Activated CD8-positive, alpha-beta memory T cell treated with anti-CD3 and anti-CD28 coated beads for 1 hour (primary cell): ENCODE measurements at places on chromosomes 13 and 19.

- no peak for DNase-seq
Observed at GRCh38 chr13:88248393-88248792, 577.2 kb downstream of the SLITRK5 start.

- no peak for DNase-seq
Observed at GRCh38 chr19:33296488-33296971, 5.8 kb downstream of the CEBPA start.

- no peak for DNase-seq
Observed at GRCh38 chr13:45705918-45706317, 3.8 kb downstream of the CBY2 start.

DNA sequence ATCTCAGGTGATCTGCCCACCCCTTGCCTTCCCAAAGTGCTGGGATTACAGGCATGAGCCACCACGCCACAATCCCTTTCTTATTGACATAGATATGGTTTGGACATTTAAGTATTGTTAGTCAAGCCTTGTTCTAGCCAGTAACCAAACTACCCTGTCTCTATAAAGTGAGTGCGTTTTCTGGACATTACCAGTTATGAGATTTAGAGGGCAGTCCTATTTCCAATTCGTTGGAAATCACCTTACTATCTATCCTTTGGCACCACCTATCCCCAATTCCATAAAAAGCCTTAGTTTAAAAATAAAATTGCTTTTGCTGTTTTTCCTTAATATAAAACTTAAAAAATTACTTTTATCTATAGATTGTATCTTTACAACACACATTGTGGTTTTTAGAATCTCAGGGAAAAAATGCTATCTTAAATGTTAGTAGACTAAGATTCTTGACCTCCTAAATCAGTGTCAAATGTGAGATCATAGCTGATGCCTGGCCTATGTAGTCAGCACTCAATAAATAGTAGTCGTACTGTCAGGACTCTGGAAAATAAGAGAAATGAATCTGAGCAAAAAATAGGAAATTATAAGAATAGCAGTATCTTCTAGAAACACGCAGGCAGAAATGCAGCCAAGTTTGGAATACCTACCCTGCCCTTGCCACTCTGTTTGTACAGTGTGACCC is 57.0 kb downstream of the NUFIP1 start:
- no peak for DNase-seq

GRCh38 chr19:7006135-7006704 is 15.0 kb downstream of the MBD3L2B start:
- no peak for DNase-seq

GRCh38 chr19:52694921-52695320 is 39.9 kb downstream of the ZNF611 start:
- DNase-seq: no peak

DNA sequence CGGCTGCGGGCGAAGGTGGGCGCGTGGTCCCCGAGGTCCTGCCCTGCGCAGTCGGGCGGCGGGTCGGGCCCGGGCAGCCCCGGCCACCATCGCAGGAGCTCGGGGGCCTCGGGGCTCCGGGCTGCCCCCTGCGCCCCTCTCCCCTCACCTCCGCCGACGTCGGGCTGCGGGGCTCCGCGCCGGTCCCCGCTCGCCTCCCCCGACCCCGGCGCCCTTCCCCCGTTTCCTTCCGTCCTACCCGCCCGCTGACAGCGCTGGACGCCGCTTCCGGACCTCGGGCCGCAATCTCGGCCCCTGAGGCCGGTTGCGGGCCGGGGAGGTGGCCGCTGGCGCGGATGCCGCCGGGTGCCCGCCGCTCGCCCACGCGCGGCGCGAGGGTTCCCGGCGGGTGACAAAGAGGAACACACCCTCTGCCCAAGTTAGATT is 720 bp downstream of the FARP1 start:
- no peak for DNase-seq

GRCh38 chr13:51015973-51016372 is 95.1 kb downstream of the C13orf42 start:
- DNase-seq: no peak

DNA sequence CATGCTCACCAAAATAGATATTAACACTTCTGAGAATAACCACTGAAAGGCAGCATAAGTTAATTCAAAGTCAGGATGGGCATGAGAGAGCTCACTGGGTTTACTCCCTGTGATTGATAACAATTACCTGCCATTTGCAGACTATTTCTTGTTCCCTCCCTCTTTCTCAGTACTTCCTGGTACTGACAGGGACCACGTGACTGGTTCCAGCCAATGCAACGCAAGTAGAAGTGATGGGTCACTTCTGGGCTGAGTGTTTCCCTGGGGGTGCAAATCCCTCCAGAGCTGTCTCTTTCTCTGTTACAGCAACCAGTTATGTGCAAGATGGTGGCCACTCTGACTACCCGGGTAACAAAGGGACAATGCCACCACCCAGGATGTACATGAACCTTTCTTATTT is 118.8 kb downstream of the EFNB2 start:
- DNase-seq: no peak

DNA sequence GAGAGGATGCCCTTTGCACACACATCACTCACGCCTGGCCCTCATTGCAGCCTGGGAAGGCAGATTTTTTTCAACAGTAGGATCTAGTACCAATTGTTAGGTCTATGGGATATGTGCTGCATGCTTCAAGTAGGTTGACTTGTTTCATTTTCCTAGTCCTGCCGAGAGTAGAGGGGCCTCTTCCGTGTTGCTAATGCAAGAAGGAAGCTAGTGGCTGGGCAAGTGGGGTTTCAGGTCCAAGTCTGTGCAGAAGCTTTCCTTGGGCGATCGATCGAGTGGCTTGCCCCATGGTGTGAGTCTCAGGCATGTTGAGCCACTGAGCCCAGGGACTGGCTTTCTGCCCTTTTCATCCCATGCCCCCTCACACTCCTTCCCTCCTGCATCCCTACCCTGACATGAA is 13.7 kb downstream of the ILF3 start:
- DNase-seq: no peak

DNA sequence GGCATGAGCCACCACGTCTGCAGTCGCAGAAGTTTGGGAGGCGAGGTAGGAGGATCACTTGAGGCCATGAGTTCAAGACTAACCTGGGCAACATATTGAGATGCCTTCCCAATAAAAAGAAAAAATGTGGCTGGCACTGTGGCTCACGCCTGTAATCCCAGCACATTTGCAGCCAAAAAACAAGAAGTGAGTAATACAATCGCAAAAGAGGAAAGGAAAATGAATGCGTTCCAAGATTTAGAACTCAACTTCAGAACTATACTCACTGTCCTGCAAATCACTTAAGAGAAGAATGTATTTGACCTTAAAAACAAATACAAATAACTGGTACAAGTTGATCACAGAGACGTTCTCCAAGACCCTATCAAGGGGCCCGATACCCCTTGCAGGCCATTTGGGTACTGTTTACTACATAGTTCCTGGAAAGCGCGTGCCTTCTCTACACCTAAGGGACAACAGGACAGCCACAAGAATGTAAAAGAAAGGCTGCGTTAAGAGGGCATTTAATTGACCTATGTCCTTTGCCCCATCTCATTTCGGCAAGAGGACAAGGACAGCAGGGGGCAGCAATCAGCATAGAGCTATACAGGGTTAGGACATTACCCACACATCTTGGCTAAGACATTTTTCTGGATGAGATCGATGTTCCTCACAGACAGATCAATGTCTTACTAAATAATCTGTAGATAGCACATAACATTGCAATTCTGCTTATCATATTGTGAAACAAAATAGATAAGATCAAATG is 41.3 kb downstream of the FLT3 start:
- no peak for DNase-seq
